ENCODE measurements at places on chromosomes 16 and 17.

- no peak for DNase-seq
Observed at GRCh38 chr17:21295036-21295952, 10.8 kb downstream of the MAP2K3 start.

- no peak for DNase-seq
Observed at GRCh38 chr16:19833581-19833980, 51.1 kb downstream of the GPRC5B start.

GRCh38 chr16:66478733-66479511, 51.8 kb downstream of the BEAN1 start:
- peak; percentile 91 for DNase-seq

DNA sequence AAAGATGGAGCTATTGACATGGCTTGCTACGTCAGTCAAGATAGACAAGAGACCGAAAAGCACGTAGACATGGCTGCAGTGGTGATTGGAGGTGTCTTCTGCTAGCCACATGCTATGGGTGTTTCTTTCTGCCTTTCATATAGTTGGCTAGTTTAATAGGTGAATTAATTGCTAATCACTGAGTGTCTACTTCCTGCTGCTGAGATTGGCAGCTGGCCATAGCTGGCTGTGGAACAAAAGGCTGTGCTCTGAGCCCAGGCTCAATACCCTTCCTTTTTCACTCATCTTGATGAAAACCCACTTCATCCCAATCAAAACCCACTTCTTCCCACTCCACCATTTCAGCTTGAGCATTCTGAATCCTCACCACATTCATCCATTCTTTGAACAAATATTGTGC, 221.4 kb upstream of the MAF start:
- DNase-seq: no peak

DNA sequence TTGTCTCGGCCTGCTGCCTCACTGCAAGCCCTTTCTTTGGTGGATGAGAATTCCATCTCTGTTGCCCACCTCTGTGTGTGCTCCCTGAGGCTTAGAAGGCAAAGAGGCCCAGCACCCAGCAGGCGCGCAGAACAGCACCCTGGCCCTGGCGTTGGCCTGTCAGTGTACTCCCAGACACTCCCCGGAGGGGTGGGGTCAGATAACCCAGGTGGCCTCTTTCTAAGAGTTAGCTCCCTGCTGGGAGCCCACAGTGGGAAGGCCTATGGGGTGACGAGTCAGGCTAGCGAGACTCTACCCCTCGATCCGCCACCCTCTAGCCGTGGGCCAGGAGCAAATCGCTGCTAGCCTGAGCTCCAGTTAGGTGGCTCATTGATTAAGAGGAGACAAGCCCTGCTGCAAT, 38.1 kb downstream of the SRL start:
- no peak for DNase-seq

DNA sequence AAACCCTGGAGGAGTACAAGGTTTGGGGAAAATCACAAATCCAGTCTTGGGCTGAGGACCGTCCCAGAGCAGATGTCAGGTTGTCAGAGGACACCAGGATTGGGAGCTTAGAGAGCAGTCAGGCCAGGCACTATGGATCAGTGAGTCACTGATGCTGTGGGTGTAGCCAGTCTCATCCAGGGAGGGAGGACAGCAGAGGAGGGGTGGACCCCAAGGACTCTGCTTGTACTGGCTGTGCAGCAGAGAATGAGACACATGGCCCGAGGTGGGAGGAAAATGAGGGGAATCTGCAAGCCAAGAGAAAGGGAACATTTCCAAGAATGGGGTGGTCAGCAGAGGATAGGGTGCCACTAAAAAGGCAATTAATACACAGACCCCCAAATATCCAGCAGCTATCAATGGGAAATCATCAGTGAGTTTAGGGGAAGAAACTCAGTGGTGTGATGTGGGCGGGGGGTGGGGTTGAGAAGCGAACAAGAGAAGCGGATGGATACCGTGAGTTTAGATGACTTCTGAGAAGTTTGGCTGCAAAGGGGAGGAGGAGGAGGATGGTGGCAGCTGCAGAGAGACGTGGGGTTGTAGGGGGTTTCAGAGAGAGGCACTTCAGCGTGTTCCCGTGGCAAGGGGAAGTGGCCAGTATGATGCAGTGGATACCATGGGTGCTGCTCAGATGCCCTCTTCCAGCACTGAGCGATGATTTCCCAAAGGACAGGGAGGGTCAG, 43.9 kb downstream of the ARHGAP27 start:
- DNase-seq: no peak

GRCh38 chr17:57400648-57401047, 144.3 kb downstream of the MSI2 start:
- no peak for DNase-seq

- DNase-seq: peak; percentile 31
Observed at GRCh38 chr17:4833941-4834680, 971 bp downstream of the MINK1 start.

- DNase-seq: no peak
Observed at GRCh38 chr17:13176436-13176835, 158.6 kb upstream of the ELAC2 start.

DNA sequence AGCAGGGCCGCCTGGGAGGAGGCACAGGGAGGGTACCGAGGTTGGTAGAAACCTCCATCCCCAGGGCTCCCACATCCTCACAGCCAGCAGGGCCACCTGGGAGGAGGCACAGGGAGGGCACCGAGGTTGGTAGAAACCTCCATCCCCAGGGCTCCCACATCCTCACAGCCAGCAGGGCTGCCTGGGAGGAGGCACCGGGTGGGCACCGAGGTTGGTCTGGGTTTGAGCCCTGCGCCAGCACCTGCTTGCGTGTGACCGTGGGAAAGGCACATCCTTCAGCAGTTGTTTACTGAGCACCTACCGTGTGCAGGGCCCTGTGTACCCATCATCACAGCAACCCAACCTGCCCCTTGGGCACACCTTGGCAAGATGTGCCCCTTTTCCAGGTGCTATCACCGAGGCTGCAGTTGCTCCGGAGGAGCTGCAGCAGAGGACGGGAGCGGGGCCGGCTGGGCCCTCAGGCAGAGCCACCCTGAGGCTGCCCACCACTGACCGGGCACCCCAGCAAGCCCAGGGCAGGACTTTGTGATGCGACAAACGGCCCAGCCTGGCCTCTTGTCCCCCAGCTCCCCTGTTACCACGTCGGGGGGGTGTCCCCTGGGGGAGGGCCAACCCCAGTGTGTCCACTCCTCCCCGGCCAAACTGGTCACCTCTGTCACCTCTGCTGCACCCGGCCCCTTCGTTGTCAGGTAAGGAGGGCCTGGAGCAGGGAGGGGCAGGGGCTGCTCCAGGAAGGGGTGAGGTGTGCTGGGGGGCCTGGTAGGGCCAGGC, 22.1 kb upstream of the OSGIN1 start:
- DNase-seq: no peak
